HCT116 (cell line): ENCODE measurements at places on chromosomes 5 and 9.

DNA sequence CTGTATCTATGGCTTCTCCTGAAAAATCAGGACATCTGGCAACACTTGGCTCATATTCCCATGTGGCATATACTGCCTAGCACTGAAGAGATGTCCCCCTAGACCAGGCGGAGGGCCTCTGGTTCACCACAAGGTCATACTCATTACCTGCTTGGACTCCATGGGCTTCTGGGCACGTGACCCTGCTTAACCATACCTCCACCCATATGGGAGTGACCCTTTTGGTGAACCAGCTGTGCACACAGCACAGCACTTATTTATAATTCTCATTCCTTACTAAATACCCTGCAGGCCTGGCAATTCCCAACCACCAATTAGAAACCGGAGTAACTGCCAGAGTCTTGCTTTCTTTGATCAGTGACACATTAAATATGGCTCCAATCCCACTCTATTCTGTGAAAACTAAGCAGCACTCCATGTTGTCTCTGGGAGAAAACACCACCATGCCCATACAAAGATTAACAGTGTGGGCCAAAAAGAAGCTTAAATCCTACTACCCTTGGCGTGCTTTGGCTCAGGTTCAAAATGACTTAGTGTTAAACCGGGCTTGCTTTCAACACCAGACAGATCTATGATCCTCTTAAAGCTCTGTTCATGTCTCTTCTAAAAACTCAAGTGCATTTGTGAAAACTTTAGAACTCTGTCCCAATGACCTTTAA is 57.7 kb downstream of the MTMR12 start:
- DNase-seq: no peak

DNA sequence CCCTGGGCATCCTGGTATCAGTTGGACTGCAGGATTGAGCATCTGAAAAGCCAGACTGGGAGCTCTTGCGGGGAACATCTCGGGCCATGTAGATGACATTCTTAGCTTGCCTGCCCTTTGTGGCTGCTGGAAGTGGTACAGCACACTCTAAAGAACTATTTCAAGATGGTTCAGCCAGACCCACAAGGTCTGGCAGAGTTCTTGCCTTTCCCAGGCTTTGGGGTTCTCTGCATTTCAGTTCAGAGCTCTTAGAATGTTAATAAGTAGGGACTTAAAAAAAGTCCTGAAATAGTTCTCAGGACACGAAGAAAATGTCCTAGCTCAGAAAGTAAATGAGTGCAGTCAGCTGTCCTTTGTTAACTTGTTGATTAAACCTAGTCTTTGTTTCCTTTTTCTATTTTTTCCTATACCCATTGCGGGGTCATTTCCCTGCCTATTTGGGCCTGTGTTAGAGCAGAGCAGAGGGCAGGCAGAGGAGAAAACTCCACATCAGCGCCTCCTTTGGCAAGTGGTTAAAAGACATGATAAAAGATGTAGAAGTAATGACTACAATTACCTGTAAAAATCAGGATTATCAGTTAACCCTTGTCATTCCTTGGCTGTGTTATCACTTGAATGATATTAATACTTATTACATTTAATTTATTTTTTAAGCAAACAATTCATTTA is 291.5 kb downstream of the ZSWIM6 start:
- no peak for DNase-seq

DNA sequence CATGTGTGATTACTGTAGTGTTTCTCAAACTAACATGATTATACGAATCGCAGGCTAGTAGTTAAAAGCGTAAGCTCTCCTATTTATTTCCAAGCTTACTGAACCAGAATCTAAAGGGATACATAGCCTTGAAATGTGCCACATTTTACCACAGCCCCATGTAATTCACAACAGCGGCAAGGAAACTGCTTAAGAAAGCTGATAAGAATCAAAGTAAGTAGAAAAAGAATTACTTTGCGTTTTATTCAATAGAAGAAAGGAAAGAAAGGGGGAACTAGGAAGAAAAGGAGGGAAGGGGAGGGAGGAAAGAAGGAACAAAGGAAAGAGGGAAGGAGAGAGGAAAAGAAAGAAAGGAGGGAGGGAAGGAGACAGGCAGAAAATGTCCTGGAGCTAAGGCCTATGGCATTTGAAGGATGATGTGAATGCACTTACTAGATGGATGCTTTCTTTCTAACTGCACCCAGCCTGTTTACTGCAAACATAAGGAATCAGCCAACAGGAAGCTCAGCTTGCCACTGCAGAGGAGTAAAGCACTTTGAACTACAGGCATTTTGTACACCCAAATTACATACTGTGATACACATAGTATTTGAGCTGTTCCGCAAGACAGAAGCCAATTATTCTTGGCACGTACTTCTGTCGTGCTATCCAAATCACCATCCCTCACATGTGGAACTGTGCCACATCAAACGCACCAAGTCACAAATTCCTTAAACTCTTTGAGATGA is 521.7 kb downstream of the RAB3C start:
- no peak for DNase-seq

- no peak for DNase-seq
Observed at GRCh38 chr9:91246846-91247245, 114.9 kb downstream of the AUH start.

DNA sequence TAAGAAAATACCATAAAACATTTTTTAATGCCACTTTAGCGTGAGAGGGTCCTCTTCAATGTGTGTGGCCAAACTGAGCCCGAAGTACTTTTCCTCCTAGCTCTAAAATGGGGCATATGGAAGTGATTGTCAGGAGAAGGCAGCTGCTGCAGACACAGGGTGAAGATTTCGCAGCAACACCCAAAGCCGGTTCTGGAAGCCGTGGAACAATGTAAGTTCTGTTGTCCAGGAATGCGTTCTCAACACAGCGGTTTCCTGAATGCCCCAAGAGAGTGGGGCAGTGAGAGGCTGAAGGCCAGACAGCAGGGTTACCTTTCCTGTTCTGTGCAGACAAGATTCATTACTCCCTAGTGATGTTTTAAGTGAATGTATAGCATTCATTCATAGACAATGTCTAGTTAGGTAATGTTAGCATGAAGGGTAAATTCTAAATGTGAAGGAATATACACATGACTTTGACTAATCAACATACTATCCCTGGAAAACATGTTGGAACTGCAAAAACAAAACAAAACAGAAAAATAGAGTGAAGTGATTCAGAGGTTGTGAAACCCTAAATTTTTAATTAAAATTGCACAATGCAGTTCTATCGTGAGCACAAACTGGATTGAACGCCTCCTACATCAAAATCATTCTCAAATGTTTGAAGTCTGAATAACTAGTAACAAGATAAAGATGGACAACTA is 197.0 kb upstream of the SEMA6A start:
- DNase-seq: no peak

- no peak for DNase-seq
Observed at GRCh38 chr5:97075649-97076048, 66.8 kb downstream of the LIX1 start.

DNA sequence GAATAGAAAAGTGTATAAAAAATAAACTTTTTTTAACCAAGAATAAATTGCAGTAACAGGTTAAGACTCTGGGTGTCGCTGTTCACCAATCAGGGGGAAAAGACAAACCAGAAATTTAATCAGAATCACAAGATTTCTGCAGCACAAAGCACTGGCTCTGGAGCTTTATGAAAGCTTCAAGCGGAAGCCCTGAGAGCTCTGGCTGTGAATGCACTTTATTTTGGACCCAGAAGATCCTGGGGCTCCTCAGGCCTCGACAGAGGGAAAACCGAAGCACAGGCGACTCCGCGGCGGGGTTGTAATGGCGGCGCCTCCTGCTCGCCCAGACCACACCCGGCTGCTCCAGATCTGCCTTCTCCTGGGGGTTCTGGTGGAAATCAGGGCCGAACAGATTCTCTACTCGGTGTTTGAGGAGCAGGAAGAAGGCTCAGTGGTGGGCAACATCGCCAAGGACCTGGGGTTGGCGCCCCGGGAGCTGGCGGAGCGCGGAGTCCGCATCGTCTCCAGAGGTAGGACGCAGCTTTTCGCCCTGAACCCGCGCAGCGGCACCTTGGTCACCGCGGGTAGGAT is at the start of gene PCDHGA4:
Gene PCDHGA4 (plus strand): TSS at position 122 of the 570 bp plus-strand sequence. CDS start 87 bp downstream, at position 209.
- no peak for DNase-seq

- no peak for DNase-seq
Observed at GRCh38 chr9:37295796-37296195, 126.7 kb upstream of the GRHPR start.

DNA sequence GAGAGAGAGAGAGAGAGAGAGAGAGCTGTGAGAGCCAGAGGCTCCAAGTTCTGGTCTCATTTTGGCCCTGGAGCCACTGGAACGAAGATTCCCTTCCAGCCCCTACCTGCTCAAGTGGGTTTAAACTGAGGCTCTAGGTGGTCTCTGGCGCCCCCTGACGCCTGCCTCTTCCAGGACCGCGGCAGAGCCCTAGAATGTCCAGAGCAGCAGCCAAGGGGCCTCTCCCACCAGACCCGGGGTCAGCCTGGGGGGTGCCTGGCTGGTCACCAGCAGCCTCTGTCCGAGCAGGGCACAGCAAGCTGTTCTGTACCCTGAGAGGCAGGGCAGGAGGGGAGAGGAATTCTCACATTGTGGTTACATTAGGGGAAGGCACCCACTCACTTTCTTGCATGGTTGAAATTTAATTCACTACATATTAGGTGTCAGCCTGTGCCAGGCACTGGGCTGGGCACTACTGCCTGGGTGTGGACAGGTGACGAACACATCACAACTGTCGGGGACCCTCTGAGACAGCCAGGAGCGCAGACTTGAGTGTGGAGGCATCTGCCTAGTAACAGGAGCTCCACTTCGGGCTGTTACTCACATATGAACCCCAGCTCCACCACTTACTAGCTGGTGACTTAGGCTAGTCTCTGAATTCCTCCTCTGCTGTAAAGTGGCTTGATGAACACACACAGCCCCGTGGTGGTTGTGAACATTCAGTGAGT is 44.5 kb downstream of the AMBP start:
- DNase-seq: no peak

DNA sequence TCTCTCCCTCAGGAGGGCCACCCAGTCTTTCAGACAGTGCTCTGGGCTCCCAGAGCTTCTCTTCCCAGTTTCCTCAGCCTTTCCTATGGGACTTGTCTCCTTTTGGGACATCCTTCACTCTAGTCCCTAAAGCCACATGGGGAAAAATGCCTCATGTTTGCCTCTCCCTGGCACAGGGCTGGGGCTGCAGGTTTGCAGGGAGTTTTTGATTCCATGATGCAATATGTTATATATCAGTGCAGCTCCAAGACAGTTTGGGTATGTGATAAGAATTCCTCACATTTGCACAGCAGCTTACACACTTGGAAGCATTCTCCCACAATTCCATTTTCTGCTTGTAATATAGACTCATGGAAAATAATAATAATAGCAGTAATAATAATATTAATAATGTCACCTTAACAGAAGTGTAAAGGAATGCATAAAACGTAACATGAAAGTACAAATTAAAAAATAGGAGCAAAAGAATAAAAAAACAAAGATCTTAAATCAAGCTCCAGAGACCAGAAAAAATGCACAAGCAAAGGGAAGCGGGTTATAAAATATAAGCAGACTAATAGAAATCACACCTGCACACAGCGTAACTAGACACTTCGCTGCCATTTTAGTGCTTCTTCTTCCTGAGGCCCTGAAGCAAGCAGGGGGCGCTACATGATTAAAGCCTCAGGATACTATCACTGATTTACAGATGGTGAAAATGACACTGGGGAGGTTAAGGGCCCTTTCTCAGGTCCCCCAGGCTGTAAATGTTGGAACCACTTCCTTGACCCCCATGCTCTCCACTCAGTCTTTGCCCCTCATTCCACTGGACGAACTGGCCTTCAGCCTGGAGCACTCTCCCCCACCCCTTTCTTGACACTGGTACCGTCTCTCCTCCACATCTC is 70.0 kb upstream of the IL17B start:
- no peak for DNase-seq

DNA sequence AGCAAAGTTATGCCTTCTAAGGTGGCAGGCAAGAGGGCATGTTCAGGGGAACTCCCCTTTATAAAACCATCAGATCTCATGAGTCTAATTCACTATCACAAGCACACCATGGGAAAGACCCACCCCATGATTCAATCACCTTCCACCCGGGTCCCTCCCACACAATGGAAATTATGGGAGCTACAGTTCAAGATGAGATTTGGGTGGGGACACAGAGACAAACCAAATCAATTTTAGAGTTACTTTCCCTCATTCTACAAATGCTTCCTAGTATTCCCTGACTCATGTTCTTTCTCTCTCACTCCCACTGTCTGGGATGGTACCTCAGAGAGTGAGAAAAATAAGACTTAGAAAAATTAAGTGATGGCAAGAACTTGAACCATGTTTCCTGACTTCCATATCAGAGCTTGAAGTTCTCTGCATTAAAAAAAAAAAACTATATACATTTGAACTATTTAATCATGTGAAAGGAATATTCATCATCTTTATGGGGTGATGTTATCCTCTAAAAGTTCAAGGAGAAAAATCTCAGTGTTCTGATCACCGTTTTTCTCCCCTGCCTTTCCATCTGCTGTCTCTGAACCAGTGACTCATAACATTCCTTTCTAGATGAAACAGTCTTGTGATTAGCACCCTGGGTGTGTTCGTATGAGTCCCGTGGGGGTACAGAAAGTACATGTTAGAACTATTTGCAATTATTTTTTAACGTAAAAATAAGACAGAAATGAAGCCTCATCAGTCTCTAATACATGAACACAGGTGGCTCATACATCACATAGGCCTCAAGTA is 282.9 kb downstream of the SLF1 start:
- no peak for DNase-seq

GRCh38 chr5:32684260-32684659 is 26.9 kb upstream of the NPR3 start:
- DNase-seq: no peak

- no peak for DNase-seq
Observed at GRCh38 chr5:14937254-14937653, 65.7 kb upstream of the ANKH start.

DNA sequence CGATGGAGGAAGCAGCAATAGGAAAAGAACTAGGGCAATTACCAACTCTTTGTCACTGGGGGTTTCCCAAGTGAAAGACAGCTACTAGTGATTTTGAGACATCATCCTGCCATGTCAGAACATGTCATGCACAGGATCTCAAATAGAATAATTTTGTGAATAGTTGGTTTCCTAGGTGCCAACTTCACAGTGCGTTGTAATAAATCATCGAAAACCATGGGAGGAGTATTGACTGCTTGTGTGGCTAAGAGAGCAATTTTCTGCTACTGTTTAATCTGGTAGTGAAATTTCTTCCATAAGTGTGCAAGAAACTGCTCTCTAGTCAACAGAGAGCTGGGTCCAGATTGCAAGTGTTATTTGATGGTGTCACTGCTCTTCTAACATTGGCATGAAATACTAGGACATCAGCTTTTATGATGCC is 168.6 kb downstream of the NNT start:
- no peak for DNase-seq

GRCh38 chr9:133975511-133975910 is 16.6 kb downstream of the VAV2 start:
- DNase-seq: no peak
